CD4-positive, alpha-beta memory T cell (primary cell): ENCODE measurements at places on chromosomes 11 and 22. TPM values are rescaled to one million over a fixed set of nuclear protein-coding genes. Genes with fewer than 3 reads are reported as not detected.

DNA sequence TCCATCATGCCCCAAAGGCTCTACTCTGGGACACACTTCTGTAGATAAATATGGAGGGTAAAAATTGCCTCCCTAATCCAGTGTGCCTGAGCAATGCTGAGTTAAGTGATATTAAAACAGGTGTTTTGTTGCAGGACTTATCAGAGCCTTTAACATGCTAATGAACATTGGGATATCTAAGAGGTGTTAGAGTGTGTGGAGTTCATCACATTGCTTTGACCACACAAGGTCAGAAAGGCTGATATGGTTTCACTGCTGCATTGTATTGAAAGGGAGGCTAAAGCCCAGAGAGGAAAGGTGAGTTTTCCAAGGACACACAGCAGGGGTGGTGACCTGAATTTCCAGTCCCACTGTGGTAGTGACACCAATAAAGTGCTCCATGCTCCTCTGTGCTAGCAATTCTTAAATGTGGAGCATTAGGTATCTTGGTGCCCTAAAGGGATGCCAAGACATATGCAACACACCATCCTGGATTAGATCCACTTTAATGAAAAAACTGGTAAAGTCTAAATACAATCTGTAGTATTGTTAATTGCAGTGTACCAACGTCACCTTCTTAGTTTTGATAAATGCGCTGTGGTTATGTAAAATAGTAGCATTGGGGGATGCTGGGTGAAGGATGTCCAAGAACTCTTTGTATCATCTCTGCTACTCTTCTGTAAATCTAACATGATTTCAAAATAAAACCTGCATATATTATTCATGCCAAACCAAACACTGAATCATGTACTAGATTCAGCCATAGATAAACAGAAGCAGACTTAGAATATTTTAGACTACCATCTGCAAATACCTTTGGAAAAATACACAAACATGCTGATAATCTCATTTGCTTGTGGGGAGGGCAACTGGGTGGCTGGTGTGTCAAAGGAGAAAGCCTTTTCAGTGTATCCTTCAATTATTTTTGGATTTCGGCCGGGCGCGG is 45.8 kb downstream of the MIAT start:
- no peak overlapping the region for H3K27ac ChIP-seq
- DNase-seq: no peak
- H3K4me3 ChIP-seq: no peak overlapping the region
- peaks cover 24% of the 10 kb centered on the region for H3K36me3 ChIP-seq
- H3K27me3 ChIP-seq: no peaks in the 10 kb centered on the region

GRCh38 chr11:43981006-43981405 is 38.6 kb downstream of the C11orf96 start:
- no peak overlapping the region for H3K4me3 ChIP-seq
- no peaks in the 10 kb centered on the region for H3K36me3 ChIP-seq
- DNase-seq: no peak
- H3K4me1 ChIP-seq: no peaks in the 10 kb centered on the region
- H3K27me3 ChIP-seq: no peaks in the 10 kb centered on the region
- H3K27ac ChIP-seq: no peak overlapping the region

DNA sequence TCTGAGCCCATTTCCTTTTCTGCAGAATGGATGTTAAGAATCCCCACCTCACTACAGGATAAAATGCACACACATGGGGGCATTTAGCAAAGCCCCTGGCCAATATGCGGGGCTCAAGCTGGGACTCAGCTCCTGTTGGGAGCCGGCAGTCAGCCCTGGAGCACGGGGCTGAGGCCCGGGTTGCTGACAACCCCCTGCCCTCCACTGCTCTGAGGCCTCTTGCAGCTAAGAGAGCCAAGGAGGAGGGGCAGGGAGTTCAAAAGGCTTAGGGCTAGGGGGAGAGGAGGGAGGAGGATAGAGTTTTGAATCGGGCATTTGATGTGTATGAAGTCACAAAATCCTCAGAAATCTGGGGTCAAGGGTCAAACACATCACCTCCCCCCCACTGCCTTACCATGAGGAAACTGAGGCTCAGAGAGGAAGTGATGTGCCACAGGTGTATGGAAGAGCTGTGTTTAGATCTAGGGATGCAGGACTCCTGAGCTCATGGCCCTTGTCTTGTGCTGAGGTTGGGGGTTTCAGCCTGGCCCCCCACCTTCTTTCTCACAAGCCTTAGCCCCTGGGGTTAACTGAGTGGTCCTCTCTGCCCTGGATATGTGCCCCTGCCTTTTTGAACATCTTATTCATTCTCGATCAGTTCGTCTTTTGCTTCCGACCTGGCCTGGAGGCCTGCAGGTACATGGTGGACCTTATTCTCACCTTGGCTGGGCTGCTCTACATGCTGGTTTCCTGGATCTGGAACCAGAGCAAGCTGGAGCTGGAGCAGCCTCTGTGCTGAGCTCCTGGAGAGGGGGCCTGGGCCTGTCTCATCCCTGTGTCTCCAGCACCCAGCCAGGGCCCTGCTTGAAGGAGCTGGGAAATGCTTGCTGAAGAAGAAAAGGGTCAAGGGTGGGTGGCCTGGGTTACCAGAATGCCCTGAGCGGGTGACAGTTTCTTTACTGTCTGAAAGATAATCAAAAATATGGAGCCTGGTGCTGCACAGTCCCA is 80.3 kb downstream of the LRRC32 start:
- no peak overlapping the region for H3K27ac ChIP-seq
- no peak overlapping the region for H3K4me3 ChIP-seq
- no peaks in the 10 kb centered on the region for H3K36me3 ChIP-seq
- peaks cover 25% of the 10 kb centered on the region for H3K4me1 ChIP-seq
- DNase-seq: no peak

OLFML1 gene
- not detected for polyA plus RNA-seq
